ENCODE measurements at places on chromosomes 12 and 14. TPM values are rescaled to one million over a fixed set of nuclear protein-coding genes. Genes with fewer than 3 reads are reported as not detected.

DNA sequence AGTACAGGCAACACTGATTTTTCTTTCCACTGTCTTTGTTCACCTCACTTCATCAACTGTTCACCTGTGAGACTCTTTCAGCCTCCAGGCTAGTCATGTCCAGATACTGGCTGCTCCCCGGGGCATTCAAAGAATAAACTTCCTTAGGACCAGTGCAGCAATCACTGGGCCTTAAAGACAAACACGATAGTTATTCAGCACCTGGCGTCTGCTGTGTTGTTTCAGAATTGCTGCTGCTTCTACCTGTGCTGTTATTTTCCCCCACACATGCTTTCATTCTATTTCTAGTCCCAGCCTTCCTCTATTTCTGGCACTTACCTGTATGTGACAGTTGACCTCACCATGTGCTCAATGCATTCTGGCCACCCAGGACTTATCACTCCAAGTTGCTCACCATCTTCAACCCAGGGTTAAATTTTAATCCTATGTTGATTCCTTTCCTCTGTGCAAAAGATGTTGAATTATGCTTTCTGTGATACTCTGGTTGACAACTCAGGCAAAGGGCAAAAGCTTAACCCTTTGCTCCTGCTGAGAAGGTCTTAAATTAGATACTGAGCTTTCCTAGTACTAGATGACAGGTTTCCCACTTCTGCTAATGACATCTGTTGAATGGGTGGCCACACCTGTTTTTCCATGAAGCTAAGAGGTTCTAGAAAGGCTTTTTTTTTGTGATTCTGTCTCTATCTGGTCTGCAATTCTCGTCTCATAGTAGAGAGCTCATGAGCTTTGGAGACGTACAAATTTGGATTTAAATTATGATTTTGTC is 41.4 kb downstream of the PTPRQ start:
- H3K4me1 ChIP-seq: peaks cover 8% of the 10 kb centered on the region
- H3K4me3 ChIP-seq: no peak overlapping the region
- no peak overlapping the region for H3K27ac ChIP-seq
- H3K36me3 ChIP-seq: no peaks in the 10 kb centered on the region
- DNase-seq: peak; percentile 35
- no peaks in the 10 kb centered on the region for H3K27me3 ChIP-seq

DNA sequence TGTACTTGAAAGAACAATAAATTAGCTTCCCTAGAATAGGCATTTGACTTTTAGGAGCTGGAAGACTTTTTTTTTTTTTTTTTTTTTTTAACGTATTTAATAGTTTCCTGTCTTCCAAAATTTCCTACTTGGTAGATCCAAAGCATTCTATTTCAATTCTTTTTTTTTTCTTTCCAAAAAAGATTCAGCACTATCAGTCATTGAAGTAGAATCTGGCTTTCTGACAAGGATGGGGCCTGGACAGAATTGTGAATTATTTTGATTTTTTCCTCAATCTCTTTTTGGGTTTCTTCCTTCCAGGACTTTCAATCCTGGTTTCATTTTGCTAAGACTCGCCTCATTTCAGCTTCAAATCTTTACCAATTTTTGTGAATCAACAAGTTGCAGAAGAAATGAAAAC is 21.2 kb downstream of the GNG2 start:
- H3K27me3 ChIP-seq: no peaks in the 10 kb centered on the region
- no peak overlapping the region for H3K27ac ChIP-seq
- no peak overlapping the region for H3K4me3 ChIP-seq
- peaks cover 34% of the 10 kb centered on the region for H3K4me1 ChIP-seq
- no peaks in the 10 kb centered on the region for H3K36me3 ChIP-seq

- no peak overlapping the region for H3K4me3 ChIP-seq
- H3K36me3 ChIP-seq: no peaks in the 10 kb centered on the region
- no peak for DNase-seq
- H3K4me1 ChIP-seq: peaks cover 15% of the 10 kb centered on the region
These were observed 9.5 kb downstream of the EMP1 start for GRCh38 chr12:13205809-13206559.

GRCh38 chr12:26896913-26897312 is 40.9 kb downstream of the INTS13 start:
- H3K36me3 ChIP-seq: no peaks in the 10 kb centered on the region
- H3K27ac ChIP-seq: no peak overlapping the region
- no peaks in the 10 kb centered on the region for H3K27me3 ChIP-seq
- H3K4me1 ChIP-seq: no peaks in the 10 kb centered on the region
- no peak for DNase-seq
- no peak overlapping the region for H3K4me3 ChIP-seq

DNA sequence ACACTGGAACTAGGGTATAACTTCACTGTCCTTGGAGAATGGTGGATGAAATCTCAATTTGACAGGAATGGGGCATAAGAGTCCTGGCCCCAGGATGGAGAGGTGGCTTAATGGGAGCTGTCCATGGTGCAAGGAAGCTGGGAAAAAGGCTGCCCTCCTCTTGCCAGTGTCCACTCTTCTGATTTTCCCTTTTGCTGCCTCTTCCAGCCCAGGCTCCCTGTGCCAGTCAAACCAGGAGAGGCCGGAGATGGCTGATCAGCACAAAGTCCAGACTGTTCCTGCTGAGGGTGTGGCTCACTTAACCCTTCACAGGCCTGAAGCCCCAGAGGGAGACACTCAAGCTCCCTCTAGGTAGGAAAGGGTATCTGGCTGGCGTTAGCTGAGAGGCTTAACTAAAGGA is at the start of gene MYO1A:
Gene MYO1A, minus strand, starts transcription at position 240 of the 400 bp plus-strand sequence. CDS start 1,806 bp downstream, outside the sequence.
- peaks cover 5% of the 10 kb centered on the region for H3K36me3 ChIP-seq
- peak within 1 kb of the TSS; percentile 27 for H3K27ac ChIP-seq

- H3K27ac ChIP-seq: peak overlapping the region; percentile 64
- no peak for DNase-seq
These were observed 50.5 kb downstream of the SSH1 start for GRCh38 chr12:108806921-108807320.

- H3K4me1 ChIP-seq: peaks cover 14% of the 10 kb centered on the region
- no peak overlapping the region for H3K4me3 ChIP-seq
- no peaks in the 10 kb centered on the region for H3K27me3 ChIP-seq
- no peak overlapping the region for H3K27ac ChIP-seq
- DNase-seq: no peak
- H3K36me3 ChIP-seq: no peaks in the 10 kb centered on the region
These were observed 10.2 kb downstream of the TRPV4 start for GRCh38 chr12:109822951-109823411.

- no peak overlapping the region for H3K27ac ChIP-seq
- no peaks in the 10 kb centered on the region for H3K36me3 ChIP-seq
- peak overlapping the region; percentile 90 for H3K4me3 ChIP-seq
- H3K27me3 ChIP-seq: no peaks in the 10 kb centered on the region
- DNase-seq: no peak
These were observed 2.2 kb downstream of the IRF2BPL start for GRCh38 chr14:77026166-77026929.

DNA sequence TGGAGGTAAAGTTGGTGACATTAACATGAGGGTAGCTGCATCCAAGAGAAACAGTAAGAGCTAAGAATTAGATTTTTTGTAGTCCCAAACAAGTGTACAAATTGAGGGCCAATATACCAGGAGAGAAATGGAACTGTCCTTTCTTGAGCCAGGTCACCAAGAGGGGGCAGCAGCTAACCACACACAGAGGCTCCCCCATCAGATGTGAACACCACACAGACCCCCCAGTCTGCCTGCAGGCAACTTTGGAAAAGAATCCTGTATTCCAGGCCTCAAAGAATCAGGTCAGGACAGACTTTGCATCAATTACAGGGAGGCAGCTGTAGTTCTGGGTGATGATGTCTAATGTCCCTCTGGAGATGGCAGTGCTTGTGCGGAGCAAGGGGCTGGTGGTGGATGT is 77.9 kb downstream of the SPTB start:
- H3K4me1 ChIP-seq: no peaks in the 10 kb centered on the region
- no peaks in the 10 kb centered on the region for H3K27me3 ChIP-seq

DNA sequence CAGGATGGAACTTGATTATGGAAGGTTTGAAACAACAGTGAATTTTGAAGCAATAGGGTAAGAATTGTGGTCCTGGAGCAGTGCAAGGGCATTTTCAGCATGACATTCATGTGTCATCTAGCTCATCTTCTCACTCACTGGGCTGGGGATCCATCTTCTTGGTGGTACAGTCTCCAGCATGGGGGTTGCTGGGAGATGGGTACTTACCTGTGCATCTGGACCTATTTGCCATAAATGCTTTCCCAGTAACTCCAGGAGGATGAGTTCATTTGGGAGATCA is 7.2 kb downstream of the HSP90AA1 start:
- no peak overlapping the region for H3K27ac ChIP-seq
- H3K4me3 ChIP-seq: no peak overlapping the region
- no peak for DNase-seq
- H3K27me3 ChIP-seq: no peaks in the 10 kb centered on the region
- no peaks in the 10 kb centered on the region for H3K36me3 ChIP-seq
- peaks cover 12% of the 10 kb centered on the region for H3K4me1 ChIP-seq

DNA sequence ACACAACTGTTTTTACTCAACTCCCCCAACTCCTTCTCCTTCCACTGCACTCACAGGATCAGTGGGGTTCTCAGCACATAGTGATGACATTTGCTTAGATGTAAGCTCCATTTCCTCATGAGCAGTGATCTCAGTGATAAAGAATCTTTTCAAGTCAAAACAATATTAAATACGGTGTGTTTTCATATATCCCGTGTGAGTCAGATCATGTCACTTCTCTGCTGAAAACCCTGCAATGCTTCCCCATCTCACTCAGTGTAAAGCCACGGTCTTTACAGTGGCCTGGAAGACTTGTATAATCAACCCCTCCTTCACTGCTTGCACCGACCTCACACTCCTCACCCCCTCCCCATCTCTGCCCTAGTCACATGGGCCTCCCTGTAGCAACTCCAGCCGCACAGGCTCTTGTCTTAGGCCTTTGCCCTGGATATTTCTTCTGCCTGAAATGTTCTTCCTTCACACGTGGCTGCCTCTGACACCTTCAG is 149.7 kb upstream of the ARHGAP5 start:
- no peak overlapping the region for H3K4me3 ChIP-seq
- H3K4me1 ChIP-seq: peaks cover 9% of the 10 kb centered on the region
- no peak overlapping the region for H3K27ac ChIP-seq
- DNase-seq: no peak

GRCh38 chr14:102805371-102805891 is 28.2 kb downstream of the TRAF3 start:
- H3K4me3 ChIP-seq: no peak overlapping the region
- H3K36me3 ChIP-seq: no peaks in the 10 kb centered on the region
- H3K4me1 ChIP-seq: 0 out of 2 replicates have a peak, but pooled peaks cover 4% of the 10 kb centered on the region
- H3K27ac ChIP-seq: no peak overlapping the region
- no peak for DNase-seq
- no peaks in the 10 kb centered on the region for H3K27me3 ChIP-seq

- H3K4me1 ChIP-seq: no peaks in the 10 kb centered on the region
- no peaks in the 10 kb centered on the region for H3K27me3 ChIP-seq
- DNase-seq: no peak
- H3K27ac ChIP-seq: no peak overlapping the region
- H3K4me3 ChIP-seq: no peak overlapping the region
These were observed 152.1 kb downstream of the METTL25 start for GRCh38 chr12:82510386-82510785.

GRCh38 chr12:125164541-125164940 is 99.3 kb downstream of the AACS start:
- H3K27me3 ChIP-seq: no peaks in the 10 kb centered on the region
- H3K4me1 ChIP-seq: no peaks in the 10 kb centered on the region
- H3K27ac ChIP-seq: no peak overlapping the region
- no peak for DNase-seq
- H3K36me3 ChIP-seq: no peaks in the 10 kb centered on the region

DNA sequence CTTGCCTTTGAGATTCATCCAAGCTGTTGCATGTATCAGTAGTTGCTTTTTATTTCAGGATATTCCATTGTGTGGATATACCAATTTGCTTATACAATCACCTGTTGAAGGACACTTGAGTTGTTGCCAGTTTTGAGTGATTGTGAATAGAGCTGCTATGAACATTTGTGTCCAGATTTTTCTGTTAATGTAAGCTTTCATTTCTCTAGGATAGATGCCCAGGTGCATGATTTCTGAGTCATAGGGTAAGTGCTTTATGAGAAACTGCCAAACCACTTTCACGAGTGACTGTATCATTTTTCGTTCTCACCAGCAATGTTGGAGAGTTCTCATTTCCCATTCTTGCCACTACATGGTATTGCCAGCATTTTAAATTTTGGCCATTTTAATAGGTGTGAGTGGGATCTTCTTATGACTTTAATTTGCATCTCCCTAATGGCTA is 434.6 kb upstream of the RGS6 start:
- H3K36me3 ChIP-seq: no peaks in the 10 kb centered on the region
- no peaks in the 10 kb centered on the region for H3K4me1 ChIP-seq
- no peak for DNase-seq
- H3K4me3 ChIP-seq: no peak overlapping the region
- H3K27ac ChIP-seq: no peak overlapping the region
- no peaks in the 10 kb centered on the region for H3K27me3 ChIP-seq

DNA sequence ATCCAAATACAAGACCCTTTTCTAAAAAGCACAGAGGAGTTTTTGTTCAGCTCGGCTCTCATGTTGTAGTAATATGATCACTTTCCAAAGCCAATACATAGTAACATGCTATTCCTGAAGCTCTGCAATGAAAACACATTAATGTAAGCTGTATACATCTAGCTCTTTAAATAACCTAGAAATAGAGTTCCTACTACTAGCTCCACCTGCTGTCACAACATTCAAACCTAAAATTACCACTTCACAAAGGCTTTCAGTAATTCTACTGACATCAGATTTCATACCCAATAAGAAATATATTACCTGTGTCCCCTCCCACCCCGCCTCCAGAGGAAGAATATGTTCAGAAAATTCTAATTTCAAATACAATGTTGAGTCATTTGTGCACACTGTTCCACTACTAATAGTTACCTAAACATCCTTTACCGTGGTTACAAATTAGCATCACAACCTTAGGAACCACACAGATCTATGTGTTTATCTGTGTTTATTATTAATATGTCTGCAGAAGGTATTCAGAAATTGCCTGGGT is 17.8 kb downstream of the EFCAB11 start:
- H3K4me1 ChIP-seq: no peaks in the 10 kb centered on the region
- no peaks in the 10 kb centered on the region for H3K36me3 ChIP-seq
- H3K4me3 ChIP-seq: no peak overlapping the region
- H3K27ac ChIP-seq: no peak overlapping the region
- no peak for DNase-seq
- H3K27me3 ChIP-seq: no peaks in the 10 kb centered on the region

DNA sequence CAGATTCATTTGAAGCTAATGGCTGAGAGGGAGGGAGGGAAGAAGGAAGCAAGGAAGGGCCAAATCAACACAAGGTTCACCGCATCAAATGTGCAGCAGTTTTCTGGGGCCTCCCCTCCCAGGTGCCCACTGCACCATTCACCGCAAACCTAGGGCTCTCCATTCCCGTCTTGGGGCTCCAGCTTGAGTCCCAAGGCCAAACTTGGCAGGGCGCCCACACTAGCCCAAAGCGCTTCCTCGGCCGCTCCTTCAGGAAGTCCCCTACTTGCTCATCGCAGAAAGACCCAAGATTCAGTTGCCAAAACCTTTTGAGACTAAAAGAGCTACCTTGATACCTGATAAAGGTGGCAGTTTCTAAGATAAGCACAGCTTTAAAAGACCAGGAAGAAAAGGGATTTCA is 140.5 kb upstream of the FKBP4 start:
- H3K27me3 ChIP-seq: no peaks in the 10 kb centered on the region
- peak; percentile 14 for DNase-seq
- H3K27ac ChIP-seq: no peak overlapping the region
- H3K36me3 ChIP-seq: no peaks in the 10 kb centered on the region
- H3K4me1 ChIP-seq: no peaks in the 10 kb centered on the region
- no peak overlapping the region for H3K4me3 ChIP-seq

Gene ZFHX2
- total RNA-seq: 1.4 TPM

Gene LRP1-AS
- total RNA-seq: not detected

Gene FGF6
- total RNA-seq: not detected

Gene PTPRO
- total RNA-seq: not detected

Measured in Caco-2 (cell line).